CD14-positive monocyte (primary cell): ENCODE measurements at places on chromosomes 4 and X.

DNA sequence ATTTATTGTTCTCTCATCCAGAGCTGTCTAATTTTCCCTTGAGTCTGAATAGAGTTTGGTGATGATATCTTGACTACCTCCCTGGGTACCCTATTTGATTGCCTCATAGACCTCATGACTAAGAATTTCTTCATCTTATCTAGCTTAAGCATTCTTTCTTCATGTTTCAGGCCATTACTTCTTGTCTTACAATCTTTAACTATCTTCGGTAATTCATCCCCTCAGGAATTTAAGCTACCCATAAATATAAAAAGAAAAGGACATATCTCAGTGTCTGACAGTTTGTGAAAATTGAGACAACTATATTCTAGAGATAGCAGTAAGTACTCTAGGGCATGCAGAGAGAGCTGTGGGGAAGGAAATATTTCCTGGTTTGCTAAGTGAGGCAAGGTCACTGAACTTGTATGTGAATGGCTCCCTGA, 466.1 kb upstream of the GRID2 start:
- no peak for DNase-seq
- H3K36me3 ChIP-seq, result no peaks in the 10 kb centered on the region
- no peak overlapping the region for H3K27ac ChIP-seq
- no peaks in the 10 kb centered on the region for H3K27me3 ChIP-seq
- no peaks in the 10 kb centered on the region for H3K4me1 ChIP-seq

DNA sequence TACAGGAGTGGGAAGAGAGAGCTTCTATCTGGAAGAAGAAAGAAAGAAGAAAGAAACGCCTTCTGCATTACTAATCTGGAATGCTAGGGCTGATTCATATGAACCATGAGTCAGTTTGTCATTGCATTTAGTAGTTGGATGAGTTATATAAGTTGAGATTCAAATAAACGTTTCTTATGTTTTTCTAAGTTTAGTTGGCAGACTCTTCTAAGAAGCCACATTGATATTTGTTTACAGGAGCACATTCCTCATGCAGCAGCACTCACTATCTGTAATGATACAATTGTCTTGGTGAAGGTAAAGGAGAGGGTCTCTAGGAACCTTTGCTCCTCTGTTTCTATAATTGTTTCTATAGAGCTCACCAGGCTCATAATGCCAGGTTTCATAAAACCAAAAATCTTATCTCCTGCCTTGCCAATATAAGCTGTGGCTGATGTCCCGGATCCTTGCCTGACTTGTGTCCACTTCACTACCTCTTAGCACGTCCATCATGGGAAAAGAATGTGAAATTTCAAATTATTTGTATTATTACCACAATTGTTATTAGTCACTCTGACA, 39.5 kb downstream of the HOPX start:
- no peaks in the 10 kb centered on the region for H3K27me3 ChIP-seq
- no peaks in the 10 kb centered on the region for H3K36me3 ChIP-seq
- no peak for DNase-seq
- no peak overlapping the region for H3K27ac ChIP-seq
- no peak overlapping the region for H3K4me3 ChIP-seq

DNA sequence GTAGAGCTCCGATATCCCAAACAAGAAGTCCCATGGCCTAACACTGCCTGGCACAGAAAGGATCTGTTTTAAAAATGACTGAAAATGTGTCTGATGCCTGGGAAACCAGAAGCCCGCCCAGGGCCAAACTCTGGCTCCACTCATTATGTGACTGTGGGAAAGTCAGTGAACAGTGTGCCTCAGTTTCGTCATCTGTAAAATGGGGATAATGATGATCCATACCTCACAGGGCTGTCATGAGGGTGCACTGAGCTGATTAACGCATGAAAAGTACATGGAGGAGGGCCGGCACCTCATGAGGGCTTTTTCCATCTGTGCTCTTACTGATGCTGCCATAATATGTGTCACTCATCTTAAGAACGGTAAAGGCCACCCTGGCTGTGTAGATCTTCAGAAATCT, 5.1 kb downstream of the SLC2A9 start:
- DNase-seq, result no peak
- no peak overlapping the region for H3K27ac ChIP-seq
- no peaks in the 10 kb centered on the region for H3K27me3 ChIP-seq
- H3K36me3 ChIP-seq, result peaks cover 41% of the 10 kb centered on the region
- H3K4me3 ChIP-seq, result no peak overlapping the region
- peaks cover 30% of the 10 kb centered on the region for H3K4me1 ChIP-seq

GRCh38 chr4:108519911-108520601, 100.3 kb upstream of the RPL34 start:
- H3K27me3 ChIP-seq, result no peaks in the 10 kb centered on the region
- H3K27ac ChIP-seq, result no peak overlapping the region
- H3K4me1 ChIP-seq, result no peaks in the 10 kb centered on the region
- no peaks in the 10 kb centered on the region for H3K36me3 ChIP-seq
- DNase-seq, result no peak

- H3K36me3 ChIP-seq, result no peaks in the 10 kb centered on the region
- no peak for DNase-seq
- H3K4me1 ChIP-seq, result no peaks in the 10 kb centered on the region
These were observed 84.0 kb upstream of the IGFBP7 start for GRCh38 chr4:57194068-57194611.

DNA sequence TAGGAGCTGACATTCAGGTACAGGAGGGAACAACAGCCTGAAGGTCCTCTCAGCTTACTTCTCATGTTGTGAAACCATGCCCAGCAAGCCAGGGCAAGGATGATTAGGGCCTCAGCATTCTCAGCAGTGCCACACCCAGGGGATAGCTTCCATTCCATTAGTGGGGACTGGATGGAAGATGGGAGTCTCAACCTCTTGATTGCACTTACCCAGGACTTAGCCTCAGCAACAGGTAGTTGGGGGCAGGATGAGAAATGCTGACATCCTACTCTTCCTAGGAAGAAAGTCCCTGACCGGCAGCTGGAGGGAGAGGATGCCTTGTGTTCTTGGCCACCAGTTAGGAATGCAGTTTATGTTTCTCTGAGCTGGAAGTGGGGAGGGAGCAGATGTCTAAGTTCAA, 8.8 kb upstream of the BEX3 start:
- no peaks in the 10 kb centered on the region for H3K4me1 ChIP-seq
- H3K27me3 ChIP-seq, result no peaks in the 10 kb centered on the region
- no peak overlapping the region for H3K4me3 ChIP-seq
- DNase-seq, result no peak

DNA sequence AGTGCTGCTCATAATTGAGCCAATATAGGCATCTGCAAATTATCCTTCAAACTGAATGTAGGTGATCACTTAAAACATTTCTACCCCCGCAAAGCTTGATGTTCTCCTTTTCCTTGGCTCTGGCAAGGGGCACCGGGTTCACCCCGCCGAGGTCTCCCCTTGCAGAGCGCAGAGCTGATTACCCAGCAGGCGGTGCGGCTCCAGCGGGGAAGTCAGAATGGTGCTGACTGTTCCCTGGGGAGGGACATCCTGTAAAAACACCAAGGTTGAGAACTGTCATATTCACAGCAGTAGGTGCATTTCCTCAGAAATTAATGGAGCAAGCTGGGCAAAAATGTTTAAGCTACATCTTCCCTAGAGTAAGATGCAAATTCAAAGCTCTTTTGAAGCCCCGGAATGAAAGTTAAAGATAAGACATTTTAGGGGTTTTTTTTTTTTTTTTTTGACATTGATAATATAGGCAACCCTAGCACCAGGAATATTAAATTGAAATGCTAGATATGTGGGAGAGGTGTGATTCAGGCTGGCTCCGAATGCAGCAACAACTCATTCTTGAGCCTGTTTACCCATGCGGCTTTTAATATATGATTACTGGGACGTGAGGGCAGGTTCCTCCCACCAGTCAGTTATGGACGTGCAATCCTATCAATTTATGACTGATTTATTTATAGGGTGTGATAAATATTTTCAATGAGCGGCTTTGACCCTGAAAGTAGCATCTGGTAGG, 767.3 kb upstream of the TENM3 start:
- no peak overlapping the region for H3K27ac ChIP-seq
- H3K4me3 ChIP-seq, result no peak overlapping the region
- DNase-seq, result no peak
- no peaks in the 10 kb centered on the region for H3K4me1 ChIP-seq

GRCh38 chr4:102139932-102140331, 205.3 kb downstream of the SLC39A8 start:
- DNase-seq, result no peak
- H3K4me1 ChIP-seq, result no peaks in the 10 kb centered on the region
- H3K4me3 ChIP-seq, result no peak overlapping the region
- no peaks in the 10 kb centered on the region for H3K36me3 ChIP-seq
- H3K27ac ChIP-seq, result no peak overlapping the region
- H3K27me3 ChIP-seq, result no peaks in the 10 kb centered on the region

DNA sequence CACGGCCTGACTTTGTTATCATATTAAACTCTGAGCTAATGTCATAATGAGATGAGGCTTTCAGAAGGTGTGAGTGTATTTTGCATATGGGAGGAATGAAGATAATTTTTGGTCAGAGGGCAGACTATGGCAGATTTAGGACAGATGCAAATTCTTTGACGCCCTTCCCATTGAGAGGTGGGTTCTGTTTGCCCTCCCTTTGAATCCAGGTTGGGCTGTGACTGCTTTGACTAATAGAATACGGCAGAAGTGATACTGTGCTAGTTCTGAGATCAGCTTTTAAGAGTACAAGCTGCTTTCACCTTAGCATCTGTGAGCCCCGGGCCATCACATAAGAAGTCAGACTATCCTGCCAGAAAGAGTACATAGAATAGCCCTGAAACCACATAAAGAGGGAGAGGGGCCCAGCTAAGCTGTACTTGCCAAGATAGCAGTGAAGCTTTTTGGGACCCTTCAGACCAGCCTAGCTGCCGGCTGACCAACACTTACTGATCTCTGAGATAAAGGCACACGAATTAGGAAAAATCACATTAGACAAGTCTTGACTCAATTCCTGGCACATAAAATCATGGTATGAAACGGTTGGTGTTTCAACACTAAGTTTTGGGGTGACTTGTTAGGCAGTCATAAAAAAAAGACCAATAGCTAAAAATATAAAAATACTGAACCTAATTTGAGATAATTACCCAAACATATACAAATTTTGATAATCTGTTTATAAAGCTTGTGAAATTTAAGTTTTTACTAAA, 166.7 kb upstream of the SH3RF1 start:
- no peaks in the 10 kb centered on the region for H3K27me3 ChIP-seq
- H3K36me3 ChIP-seq, result no peaks in the 10 kb centered on the region
- no peak overlapping the region for H3K27ac ChIP-seq
- DNase-seq, result no peak
- H3K4me1 ChIP-seq, result peaks cover 9% of the 10 kb centered on the region

DNA sequence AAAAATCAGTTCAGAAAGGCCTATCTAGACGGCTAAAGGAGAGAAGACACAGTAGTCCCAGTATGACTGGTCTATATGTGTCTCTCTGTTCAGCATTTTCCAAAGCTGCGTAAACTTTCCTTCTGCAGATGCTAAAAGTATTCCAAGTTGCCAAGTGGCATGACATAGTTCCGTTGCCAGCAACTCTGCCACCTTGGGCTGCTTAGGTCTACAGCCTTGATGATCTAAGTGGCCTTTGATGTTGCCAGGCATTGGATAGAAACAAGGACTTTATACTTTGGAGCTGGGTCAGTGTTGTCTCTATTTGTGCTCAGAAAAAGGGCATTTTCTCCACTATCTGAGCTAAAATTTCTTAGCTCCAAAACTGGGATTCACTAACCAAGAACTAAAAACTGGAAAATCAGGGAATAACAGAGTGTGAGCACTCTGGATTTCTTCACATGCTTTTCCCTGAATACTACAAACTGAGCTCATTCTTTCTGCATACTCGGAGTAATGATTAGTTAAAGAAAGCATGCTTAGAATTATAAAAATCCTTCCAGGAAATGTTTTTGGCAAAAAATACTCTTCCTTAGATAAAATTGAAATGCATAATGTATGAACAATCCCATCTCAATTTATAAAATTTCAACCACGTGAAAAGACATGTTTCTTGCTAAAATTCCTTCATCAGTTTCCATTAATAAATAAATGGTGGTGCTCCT, 191.4 kb downstream of the ADAMTS3 start:
- DNase-seq, result no peak
- no peaks in the 10 kb centered on the region for H3K36me3 ChIP-seq
- H3K4me1 ChIP-seq, result no peaks in the 10 kb centered on the region
- H3K27me3 ChIP-seq, result no peaks in the 10 kb centered on the region
- H3K27ac ChIP-seq, result no peak overlapping the region
- no peak overlapping the region for H3K4me3 ChIP-seq

DNA sequence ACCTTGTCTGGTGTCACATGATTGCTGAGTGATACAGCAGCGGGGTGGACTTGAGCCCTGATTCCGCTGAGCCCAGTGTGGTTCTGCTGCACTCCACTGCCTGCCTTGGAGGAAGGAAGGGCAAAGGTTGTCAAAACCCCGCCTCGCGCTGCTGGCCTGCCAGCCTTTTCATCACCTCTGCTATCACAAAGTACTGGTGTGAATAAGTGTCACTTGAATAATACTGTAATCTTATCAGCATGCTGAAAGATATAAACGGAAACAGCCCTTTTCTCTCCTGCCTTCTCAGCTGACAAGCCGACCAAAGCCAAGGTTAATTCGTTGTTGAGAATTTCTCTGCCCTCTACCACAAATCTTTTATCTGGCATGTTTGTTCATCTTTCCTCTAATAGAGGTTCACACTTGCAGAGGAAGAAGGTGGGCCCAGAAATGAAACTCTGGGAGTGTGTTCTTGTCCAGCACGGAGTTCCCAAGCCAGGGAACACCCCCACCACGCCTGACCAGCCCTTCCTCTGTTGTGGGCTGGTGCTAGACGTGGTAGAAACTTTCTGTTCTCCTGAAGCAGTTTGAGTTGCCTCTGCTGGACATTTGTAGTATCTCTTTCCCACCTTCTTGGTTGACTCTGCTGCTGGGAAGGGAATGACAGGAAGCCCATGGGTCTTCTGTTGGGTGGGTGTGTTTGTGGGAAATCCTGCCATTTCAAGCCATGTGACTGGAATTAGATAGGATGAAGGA, 21.5 kb downstream of the FHDC1 start:
- H3K27me3 ChIP-seq, result no peaks in the 10 kb centered on the region
- no peaks in the 10 kb centered on the region for H3K4me1 ChIP-seq
- H3K36me3 ChIP-seq, result no peaks in the 10 kb centered on the region
- no peak for DNase-seq
- H3K27ac ChIP-seq, result no peak overlapping the region
- no peak overlapping the region for H3K4me3 ChIP-seq

DNA sequence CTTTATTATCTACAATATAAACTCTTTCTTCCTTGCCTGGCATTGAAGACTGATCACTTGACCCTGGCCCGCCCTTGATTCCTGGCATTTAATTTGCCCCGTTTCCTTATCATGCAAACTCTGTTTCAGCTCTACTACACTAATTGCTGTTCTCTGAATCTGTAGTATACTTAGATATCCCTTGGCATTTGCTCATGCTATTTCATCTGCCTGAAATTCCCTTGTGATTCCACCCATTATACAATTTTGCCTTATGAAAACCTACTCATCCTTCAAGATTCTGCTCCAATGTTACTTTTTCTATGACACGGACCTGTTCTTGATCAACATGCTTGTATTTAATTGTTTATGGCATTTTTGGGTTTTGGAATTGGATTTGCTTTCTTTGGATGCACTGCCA, 459.9 kb upstream of the AMOT start:
- no peak overlapping the region for H3K4me3 ChIP-seq
- no peak overlapping the region for H3K27ac ChIP-seq
- H3K27me3 ChIP-seq, result no peaks in the 10 kb centered on the region
- no peaks in the 10 kb centered on the region for H3K4me1 ChIP-seq
- H3K36me3 ChIP-seq, result no peaks in the 10 kb centered on the region
- no peak for DNase-seq
